Pancreas (tissue), 10 donors: ENCODE measurements at places on chromosomes 4 and X. TPM values are rescaled to one million over a fixed set of nuclear protein-coding genes. Genes with fewer than 3 reads are reported as not detected.

- DNase-seq: no peak
Measured at GRCh38 chr4:81724925-81725329, 253.2 kb upstream of the RASGEF1B start.

DNA sequence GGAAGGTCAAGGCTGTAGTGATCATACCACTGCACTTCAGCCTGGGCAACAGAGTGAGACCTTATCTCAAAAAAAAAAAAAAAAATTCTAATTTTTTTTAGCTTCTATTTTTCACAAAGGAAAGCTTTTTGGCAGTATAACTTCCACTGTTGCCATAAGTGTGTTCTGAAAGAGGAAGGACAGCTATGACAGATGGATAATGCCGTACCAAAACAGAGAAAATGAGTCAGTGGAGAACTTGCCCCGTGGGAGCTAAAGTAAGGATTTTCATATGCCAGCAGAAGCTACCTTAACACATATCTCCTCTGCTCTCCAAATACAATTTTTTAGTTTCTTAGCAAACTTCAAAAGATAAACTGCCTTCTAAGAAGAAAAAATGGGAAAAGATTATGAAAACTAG lies 43.7 kb downstream of the RPS3A start:
- no peak for DNase-seq

DNA sequence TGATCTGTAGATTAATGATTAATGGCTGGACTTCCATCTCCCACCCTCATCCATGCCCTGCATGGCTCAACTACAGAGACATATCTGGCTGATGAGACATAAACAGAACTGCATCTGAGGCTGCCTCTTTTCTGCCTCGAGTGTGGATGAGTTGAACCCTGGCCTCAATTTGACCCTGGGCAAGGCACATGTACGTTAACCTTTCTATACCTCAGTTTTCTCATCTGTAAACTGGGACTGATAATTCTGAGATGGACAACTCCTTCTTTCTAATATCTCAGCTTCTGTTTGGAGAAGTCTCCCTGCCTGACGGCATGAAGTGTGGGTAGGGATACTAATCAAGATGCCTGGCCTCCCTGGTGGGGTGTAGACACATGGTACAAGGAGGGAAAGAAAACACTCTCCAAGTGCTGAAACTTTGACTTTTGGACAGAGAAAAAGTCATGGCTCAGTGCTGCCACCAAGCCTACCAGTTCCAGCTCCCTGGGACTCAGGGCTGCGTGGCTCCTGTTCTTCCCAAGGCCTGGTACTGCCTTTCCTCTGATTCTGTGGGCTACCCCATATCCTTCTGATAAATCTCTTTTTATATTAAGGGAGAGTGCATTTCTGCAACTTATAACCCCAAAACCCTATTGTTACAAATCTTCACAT lies 64.4 kb downstream of the HAUS3 start:
- no peak for DNase-seq

GRCh38 chrX:15737190-15737958 lies 696 bp upstream of the CA5B start:
- no peak for DNase-seq

DNA sequence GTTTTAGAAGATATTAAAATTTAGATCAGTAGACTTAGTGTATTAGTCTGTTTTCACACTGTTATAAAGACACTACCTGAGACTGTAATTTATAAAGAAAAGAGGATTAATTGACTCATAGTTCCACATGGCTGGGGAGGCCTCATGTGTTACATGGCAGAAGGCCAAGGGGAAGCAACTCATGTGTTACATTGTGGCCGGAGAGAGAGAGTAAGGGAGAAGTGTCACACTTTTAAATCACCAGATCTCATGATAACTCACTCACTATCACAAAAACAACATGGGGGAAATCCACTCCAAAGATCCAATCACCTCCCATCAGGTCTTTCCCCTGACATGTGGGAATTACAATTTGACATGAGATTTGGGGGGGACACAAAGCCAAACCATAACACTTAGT lies 1159.7 kb upstream of the PCDH7 start:
- no peak for DNase-seq

The CXorf51B gene
- total RNA-seq: not detected

The CFP gene
- 0.51 TPM for total RNA-seq

The GAGE12H gene
- total RNA-seq: not detected

The CXXC4 gene
- 2.9 TPM for total RNA-seq

The CTAG1B gene
- not detected for total RNA-seq

The CXorf49 gene
- not detected for total RNA-seq
